ENCODE measurements at places on chromosomes 3 and 15.

GRCh38 chr15:45544266-45545023 lies 21.9 kb upstream of the SLC30A4 start:
- H3K4me3 ChIP-seq = no peak overlapping the region
- H3K36me3 ChIP-seq = no peaks in the 10 kb centered on the region
- H3K27ac ChIP-seq = no peak overlapping the region
- no peaks in the 10 kb centered on the region for H3K27me3 ChIP-seq
- no peaks in the 10 kb centered on the region for H3K4me1 ChIP-seq

DNA sequence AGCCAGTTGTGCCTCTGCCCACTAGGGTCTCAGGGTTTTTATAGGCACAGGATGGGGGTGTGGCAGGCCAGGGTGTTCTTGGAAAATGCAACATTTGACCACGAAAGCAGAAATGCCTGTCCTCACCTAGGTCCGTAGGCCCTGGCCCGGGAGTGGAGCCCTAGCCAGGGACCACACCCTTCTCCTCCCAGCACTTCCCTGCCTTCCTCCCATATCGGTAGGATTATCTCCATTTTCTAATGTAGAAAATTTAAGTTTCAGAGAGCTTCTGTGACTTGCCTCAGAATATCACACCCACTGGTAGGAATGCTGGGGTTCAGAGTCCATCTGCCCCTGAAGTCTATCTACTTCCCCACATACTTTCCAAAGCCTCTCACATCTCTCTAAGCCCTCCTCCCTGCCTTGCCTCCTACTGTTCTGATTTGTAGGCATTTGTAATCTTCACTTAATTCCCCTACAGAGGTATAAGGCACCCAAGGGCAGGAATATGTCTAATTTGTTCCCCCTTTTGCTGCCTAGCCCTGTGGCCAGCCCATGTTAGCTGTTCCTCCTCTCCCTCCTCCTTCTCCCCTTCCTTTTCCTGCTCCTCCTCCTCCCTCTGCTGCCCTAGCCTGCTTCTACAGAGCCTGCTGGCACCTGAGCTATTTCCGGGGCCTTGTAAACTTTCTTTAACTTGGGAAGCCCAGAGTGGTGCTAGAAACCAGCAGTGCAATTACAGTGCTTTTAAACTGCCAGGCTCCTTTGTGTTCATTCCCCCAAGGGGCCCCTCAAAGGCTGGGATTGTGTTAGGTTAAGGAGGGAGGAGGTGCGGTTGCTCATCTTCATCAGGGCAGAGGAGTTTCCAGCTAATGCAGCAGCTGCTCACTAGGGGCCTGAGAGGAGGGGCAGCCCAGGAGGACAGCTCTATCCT lies 71.1 kb downstream of the MRPL46 start:
- no peaks in the 10 kb centered on the region for H3K36me3 ChIP-seq
- peak; percentile 32 for DNase-seq
- peak overlapping the region; percentile 27 for H3K27ac ChIP-seq
- H3K4me1 ChIP-seq = peaks cover 21% of the 10 kb centered on the region

GRCh38 chr3:185711255-185711870 lies 113.5 kb downstream of the IGF2BP2 start:
- H3K36me3 ChIP-seq = no peaks in the 10 kb centered on the region
- H3K4me1 ChIP-seq = peaks cover 33% of the 10 kb centered on the region
- no peak overlapping the region for H3K27ac ChIP-seq
- no peak for DNase-seq
- H3K4me3 ChIP-seq = no peak overlapping the region
- no peaks in the 10 kb centered on the region for H3K27me3 ChIP-seq

DNA sequence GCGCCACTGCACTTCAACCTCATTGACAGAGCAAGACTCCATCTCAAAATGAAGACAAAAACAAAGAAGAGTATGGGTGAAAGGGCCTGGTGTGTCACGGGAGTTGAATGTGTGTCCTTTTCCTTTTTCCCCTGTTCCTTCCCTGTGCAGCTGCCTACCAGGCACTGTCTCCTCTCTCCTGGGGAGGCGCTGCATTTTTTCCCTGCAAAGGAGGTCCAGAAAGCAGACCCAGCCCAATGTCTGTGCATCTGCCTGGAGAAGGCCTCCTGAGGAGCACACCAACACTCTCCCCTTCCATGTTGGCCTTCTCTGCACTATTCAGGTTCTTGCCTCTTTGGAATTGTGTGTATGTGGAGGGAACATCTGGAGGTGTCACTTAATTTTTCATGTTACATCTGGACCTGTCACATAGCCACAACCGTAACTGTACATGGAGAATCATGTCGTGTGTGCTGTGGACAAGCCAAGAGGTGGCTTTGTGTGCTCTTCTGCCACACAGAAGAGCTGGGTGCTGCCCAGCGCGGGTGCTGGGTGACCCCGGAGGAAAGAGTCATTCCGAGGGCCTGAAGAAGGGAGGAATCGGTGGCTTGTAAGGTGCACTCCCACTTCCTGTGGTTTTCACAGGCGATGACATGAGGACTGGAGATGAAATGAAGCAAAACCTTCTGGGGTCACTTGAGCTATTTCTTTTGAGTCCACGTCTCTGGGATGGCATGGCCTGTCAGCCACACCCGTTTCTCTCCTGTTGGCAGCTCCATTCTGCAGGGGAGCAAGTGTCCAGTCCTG lies 46.5 kb upstream of the CGNL1 start:
- H3K4me1 ChIP-seq = peaks cover 33% of the 10 kb centered on the region
- no peaks in the 10 kb centered on the region for H3K36me3 ChIP-seq
- no peaks in the 10 kb centered on the region for H3K27me3 ChIP-seq
- no peak for DNase-seq

DNA sequence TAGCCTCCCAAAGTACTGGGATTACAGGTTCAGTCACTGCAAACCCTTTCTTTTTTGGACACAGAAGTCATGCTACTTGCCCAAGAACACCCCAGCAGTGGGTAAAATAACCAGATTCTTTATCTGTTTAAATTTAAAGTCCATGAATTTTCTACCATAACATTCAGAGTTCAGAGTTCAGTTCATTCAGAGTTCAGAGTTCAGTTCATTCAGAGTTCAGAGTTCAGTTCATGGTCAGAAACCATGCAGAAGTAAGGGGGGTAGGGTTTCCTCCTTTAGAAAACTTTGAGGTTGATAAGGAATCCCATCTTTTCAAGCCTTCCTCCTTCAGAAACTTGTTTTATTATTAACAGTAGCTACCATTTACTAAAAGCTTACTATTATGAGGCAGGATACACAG lies 43.2 kb downstream of the RAF1 start:
- no peak overlapping the region for H3K4me3 ChIP-seq
- peaks cover 13% of the 10 kb centered on the region for H3K4me1 ChIP-seq
- no peaks in the 10 kb centered on the region for H3K36me3 ChIP-seq
- no peaks in the 10 kb centered on the region for H3K27me3 ChIP-seq

DNA sequence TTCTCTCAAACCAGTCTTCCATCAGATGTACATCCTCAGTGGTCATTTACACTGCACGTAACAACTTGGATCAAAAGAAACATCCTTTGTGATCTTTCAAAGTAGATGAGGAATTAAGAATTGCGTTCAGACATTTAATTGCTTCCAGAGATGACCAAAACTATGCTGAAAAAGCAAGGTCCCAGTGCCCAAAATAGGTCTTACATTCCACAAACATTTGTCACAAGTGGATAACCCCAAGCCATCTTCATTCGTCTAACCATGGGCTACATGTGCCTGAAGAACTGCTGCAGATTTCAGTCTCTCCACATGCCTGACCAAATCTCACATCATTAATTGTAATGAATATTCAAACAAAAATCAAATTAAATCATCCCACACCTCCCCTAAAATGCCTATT lies 273.6 kb downstream of the SHOX2 start:
- no peak for DNase-seq
- H3K36me3 ChIP-seq = no peaks in the 10 kb centered on the region
- no peaks in the 10 kb centered on the region for H3K27me3 ChIP-seq
- H3K4me1 ChIP-seq = no peaks in the 10 kb centered on the region

DNA sequence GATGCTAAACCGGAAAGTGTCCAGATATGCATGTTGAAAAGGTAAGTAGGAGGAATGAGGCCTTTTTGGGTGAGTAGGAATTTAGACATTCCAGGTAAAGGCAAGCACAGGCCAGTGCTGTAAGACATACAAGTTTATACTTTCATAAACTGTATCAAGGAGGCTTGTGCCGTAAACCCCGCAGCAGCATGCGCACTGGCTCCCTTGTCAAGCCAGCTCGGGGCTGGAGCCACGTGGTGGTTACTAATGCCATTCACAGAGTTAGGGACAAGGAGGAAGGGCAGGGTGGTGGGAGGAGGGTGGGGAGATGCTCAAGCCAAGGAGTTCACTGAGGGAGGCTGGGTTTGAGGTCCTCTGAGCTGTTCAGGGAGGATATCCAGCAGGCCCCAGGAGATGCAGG lies 35.8 kb downstream of the PLD1 start:
- no peak overlapping the region for H3K27ac ChIP-seq
- DNase-seq = no peak
- H3K4me3 ChIP-seq = no peak overlapping the region
- H3K27me3 ChIP-seq = no peaks in the 10 kb centered on the region
- no peaks in the 10 kb centered on the region for H3K36me3 ChIP-seq

DNA sequence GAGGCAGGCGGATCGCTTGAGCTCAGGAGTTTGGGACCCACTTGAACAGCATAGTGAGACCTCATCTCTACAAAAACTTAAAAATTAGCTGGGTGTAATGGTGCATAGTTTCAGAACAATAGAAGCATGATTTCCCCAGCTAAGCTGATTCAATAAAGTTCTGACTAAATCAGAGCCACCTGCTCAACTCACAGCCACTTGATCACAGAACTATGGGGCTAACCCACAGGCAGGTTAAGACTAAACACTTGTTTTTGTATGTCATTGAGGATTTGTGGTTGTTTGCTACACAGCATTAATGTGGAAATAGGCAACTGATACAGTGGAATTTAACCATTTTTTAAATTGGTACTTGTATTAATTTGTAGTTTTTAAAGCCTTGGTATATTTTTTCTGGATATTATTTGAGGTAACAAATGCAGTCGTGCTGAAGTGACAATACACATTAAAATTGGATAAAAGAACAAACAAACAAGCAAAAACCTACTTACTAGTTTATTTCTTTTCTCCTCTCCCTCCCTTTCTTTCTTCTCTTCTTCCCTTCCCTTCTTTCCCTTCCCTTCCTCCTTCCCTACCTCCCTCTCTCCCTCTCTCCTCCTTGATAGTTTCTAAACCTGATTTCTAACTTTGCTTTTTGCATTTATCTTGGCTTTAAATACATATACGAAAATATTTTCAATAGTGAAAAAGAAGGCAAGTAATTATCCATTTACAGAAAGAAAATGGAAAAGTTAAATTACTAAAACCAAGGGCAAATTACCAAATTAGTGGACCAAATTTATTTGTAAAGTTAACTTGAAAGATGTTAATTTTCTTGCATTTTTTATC lies 32.1 kb downstream of the OXSM start:
- H3K36me3 ChIP-seq = no peaks in the 10 kb centered on the region
- DNase-seq = no peak
- no peak overlapping the region for H3K4me3 ChIP-seq
- H3K27ac ChIP-seq = no peak overlapping the region

DNA sequence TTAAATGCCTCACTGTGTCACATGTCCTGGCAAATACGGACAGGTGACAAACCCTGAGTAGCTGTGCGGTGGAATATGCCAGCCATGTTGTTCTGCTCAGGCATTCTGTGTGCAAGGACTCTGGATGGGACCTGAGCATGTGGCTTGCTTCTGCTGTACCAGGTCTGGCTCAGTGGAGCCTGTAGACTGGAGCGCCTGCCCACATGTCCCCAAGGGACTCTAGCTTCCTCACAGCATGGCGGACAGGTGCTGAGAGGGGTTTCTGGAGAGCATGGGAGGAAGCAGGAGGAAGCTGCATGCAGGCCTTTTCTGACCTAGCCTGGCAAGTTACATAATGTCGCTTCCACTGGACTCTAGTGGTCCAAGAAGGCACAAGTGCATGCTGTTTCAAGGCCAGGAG lies 96.3 kb downstream of the PLXNA1 start:
- no peak overlapping the region for H3K27ac ChIP-seq
- H3K4me1 ChIP-seq = no peaks in the 10 kb centered on the region
- no peak for DNase-seq
- no peak overlapping the region for H3K4me3 ChIP-seq

GRCh38 chr3:12413721-12414255 lies 70.5 kb upstream of the TSEN2 start:
- H3K36me3 ChIP-seq = no peaks in the 10 kb centered on the region
- no peak overlapping the region for H3K27ac ChIP-seq
- H3K27me3 ChIP-seq = no peaks in the 10 kb centered on the region
- H3K4me1 ChIP-seq = peaks cover 17% of the 10 kb centered on the region
- H3K4me3 ChIP-seq = no peak overlapping the region
- no peak for DNase-seq

All from Caco-2 (cell line).